ENCODE measurements at places on chromosomes 3 and 15.

DNA sequence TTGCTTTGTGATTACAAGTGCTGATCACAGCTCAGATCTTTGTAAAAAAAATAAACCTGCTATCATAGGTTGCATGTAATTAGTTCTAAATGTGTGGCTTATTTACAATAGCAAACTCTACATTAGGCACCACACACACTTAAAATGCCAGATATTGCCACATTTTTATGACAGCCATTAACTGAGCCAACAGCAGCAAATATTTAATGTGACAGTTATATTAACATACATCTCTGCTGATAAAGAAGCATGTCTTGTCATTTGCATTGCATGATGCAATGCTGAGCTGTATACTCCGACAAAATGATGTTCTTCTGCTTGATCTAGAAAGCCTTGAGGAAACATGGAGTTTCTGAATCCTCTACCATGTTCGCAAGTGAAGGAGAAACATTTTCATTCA is 273.6 kb upstream of the VEPH1 start:
- DNase-seq, result no peak

DNA sequence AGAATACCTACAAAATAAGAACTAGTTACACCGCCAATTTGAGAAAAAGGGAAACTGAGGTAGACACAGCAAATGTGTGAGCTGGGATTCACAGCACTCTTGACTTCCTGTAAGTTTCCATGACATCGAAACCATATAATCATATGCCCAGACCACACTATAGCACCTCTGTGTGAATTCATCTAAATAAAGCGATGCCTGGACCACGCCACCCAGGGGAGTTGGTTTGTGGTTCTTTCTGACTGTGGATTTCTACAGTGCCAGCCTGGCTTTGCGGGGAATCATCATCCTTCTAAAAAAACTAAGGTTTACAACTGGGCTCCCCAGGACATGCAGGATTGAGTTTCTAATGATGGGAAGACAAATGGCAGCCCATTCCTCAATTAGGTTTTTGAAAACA is 23.5 kb upstream of the CA12 start:
- no peak for DNase-seq

- DNase-seq, result no peak
Observed at GRCh38 chr15:62165793-62166375, 799 bp upstream of the C2CD4B start.

DNA sequence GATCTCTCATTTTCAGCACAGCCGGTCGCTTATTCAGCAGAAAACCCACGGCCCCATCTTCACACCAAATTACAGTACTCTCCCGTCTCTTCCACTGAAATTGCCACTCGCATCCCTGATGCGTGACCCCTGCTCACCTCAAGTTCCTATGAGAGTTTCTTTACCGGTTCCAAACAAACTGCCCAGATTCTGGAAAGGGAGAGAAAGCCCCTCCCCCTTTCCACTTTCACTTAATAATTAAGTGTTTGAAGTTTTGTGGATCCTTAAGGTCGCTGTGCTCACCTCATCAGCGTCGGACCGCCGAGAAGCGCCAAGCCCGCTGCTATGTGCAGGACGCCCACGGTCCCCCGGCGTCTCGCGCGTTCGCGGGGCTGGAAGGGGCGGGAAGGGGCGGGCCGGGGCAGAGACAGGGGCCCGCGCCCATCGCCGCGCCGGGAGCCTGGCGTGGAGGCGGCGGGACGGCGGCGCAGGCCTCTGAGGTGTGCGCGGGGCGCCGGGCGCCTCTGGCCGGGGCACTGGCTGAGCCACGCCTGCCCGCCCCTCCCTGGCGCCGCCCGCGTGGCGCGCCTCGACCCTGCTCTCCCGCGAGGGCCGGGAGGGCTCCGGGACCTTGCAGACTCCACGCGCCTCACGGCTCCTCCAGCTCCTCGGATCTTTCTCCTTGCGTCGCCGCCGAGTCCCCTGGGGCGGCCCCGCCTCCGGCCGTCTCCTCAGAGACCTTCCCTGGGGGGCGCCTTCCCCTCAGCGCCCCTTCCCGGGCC is at the start of gene GPR156:
TSS of gene GPR156 (minus strand) at position 476 of the 761 bp plus-strand sequence. CDS start 41,124 bp downstream, outside the sequence.
- DNase-seq, result no peak

DNA sequence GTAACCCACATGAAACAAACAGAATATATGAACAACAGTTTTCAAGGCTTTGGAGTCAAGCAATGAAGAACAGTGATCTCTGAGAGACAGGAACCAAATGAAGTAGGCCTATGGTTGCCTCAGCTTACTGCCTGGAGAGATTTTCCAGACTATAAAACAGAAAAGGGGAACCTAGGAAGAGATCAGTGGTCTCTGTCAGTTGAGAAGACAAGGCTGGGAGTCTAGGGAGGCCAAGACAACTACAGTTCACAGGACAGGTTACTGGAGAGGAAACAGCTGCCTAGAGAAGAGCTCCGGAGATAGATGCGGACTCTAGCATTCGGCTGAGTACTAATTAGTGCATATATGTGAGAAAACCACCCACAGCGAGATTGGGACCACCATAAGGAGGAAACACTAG is 87.7 kb downstream of the PLCH1 start:
- DNase-seq, result no peak

- no peak for DNase-seq
Observed at GRCh38 chr3:46864061-46864881, 1.0 kb upstream of the MYL3 start.
